Mucosa of descending colon (tissue), 3 donors: ENCODE measurements at places on chromosomes 3 and 15. TPM values are rescaled to one million over a fixed set of nuclear protein-coding genes. Genes with fewer than 3 reads are reported as not detected.

The FILIP1L gene
- total RNA-seq: 37.0 TPM

The GAP43 gene
- 0.96 TPM for total RNA-seq

The HHLA2 gene
- total RNA-seq: 276 TPM

The TRAIP gene
- 4.0 TPM for total RNA-seq

The SLC2A2 gene
- not detected for total RNA-seq

- no peak for DNase-seq
Observed at GRCh38 chr3:77541203-77541922, 501.5 kb downstream of the ROBO2 start.

GRCh38 chr3:177733233-177733632 is 536.0 kb upstream of the TBL1XR1 start:
- no peak for DNase-seq

GRCh38 chr15:28983432-28984311 is 97.9 kb downstream of the APBA2 start:
- DNase-seq: no peak
